Stimulated activated CD8-positive, alpha-beta memory T cell treated with anti-CD3 and anti-CD28 coated beads, Interleukin-7, amount 100 ng/mL, for 24 hours (primary cell): ENCODE measurements at places on chromosomes 4 and X.

DNA sequence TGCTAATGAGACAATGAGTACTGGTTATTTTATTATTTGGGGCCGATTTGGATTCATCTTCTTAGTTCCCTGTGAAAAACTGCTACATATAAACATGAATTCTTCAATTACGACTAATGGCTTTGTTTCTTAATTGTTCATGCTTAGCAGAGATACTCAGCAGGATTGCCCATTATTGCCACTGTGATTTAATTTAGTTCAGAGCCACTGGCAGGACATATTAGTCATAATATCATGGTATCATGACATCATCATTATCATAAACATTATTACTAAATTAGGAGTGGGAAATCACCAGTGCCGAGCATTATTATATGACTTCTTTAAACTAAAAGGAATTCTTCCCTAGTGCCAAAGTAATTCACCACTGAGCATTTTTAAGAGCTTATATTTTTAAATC lies 201.4 kb downstream of the SPOCK3 start:
- DNase-seq: no peak

- DNase-seq: no peak
Observed at GRCh38 chrX:112048707-112049106, 33.9 kb downstream of the TRPC5 start.

GRCh38 chrX:23494741-23495140 lies 160.1 kb downstream of the PTCHD1 start:
- no peak for DNase-seq

GRCh38 chrX:21715825-21716224 lies 42.1 kb downstream of the SMPX start:
- DNase-seq: no peak

- DNase-seq: no peak
Observed at GRCh38 chrX:72051589-72051988, 80.1 kb downstream of the RTL5 start.

GRCh38 chr4:99165978-99166377 lies 21.9 kb upstream of the ADH4 start:
- no peak for DNase-seq

- DNase-seq: no peak
Observed at GRCh38 chr4:21872101-21872500, 76.5 kb downstream of the KCNIP4 start.

- peak; percentile 58 for DNase-seq
Observed at GRCh38 chr4:80202190-80202711, 4.9 kb downstream of the PRDM8 start.

DNA sequence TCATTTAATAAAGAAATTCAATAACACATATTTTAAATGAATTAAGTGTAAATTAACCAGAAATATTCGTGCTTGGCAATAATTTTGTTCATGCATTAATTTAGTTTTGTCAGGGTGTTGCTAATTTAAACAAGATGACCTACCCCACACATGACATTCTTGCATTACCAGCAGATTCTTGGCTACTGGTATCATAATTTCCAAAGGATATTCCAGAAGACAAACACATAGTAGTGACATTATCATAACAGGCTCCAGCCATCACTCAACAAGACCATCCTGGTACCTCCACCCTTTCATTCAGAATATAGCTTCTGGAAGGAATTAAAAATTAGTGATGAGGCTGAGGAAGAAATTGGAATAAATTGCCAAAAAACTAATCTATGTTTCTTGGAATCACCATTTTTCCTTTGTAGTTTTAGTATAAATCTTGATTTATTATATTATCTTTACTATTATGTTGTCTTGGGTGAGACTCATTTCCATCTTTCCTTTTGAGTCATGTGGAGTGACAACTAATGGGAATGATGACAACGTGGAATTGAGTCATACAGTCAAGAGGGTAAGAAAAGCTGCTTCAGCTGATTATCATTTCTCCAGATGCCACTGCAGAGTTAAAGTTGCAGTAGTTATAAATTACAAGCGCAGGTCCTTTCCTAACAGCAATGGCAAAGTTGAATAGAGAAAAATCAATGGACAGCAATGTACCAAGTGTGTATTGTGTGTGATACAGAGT lies 30.9 kb upstream of the HHIP start:
- DNase-seq: no peak

GRCh38 chr4:123046096-123046495 lies 123.7 kb upstream of the NUDT6 start:
- no peak for DNase-seq

DNA sequence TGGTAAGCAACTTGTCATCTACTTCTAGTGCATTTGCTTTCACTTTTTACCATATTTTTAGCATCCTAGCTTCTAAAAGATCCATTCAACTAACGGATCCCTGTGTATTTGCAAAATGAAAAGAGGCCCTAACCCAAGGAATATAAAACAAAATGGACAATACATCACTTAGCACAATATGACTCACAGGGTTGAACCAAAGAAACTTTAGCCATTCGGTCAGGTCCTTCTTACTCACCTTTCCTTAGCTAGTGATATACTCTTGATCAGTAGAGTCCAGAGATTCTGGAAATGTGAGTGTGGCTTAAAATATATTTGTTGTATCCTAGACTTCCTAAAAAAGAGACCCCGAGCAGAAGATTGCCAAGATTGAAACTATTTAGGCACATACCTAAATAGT lies 19.5 kb downstream of the TMPRSS11E start:
- no peak for DNase-seq

- no peak for DNase-seq
Observed at GRCh38 chrX:31199056-31199839, 127.4 kb upstream of the FTHL17 start.

- DNase-seq: no peak
Observed at GRCh38 chr4:129231945-129232588, 136.1 kb downstream of the C4orf33 start.

DNA sequence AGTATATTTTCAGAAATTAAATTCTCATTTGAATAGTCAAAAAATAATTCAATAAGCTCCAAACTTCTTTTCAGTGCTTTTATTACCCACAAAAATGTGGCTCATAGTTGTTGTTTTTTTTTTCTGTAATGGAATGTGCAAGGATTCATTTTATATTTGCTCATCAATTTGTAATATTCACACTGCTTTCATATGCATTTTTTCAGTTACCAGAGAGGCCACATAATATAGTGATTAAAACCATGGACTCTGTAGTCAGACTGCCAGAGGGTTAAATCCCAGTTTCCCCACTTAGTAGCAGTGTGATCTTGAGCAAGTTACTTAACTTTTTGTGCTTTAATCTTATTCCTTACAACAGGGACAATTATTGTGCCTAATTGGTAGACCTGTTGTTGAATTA lies 64.5 kb downstream of the FAM9B start:
- no peak for DNase-seq

DNA sequence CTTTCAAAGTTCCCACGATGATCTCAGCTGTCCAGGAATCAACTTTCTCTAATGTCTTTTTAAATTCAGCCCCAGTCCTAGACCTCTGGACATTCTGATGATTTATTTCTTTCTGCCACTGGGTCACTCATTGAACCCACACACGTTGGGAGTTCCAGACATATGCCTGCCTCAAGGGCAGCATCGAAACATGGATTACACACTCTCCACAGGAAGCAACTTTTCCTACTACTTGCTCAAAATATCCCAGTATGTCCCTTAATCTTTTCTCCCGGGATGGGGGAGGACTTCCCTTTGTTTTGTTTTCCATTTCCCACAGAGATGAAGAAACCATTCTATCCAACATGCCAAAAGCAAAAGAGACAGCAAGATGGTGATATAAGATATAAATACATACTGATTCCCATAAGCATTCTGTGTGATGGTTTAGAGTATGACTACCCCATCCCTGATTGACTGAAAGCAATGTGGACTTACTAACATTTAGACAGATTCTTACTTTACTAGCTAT lies 79.8 kb upstream of the PPARGC1A start:
- DNase-seq: no peak

GRCh38 chrX:140822184-140822583 lies 112.6 kb downstream of the LINC00632 start:
- DNase-seq: no peak

DNA sequence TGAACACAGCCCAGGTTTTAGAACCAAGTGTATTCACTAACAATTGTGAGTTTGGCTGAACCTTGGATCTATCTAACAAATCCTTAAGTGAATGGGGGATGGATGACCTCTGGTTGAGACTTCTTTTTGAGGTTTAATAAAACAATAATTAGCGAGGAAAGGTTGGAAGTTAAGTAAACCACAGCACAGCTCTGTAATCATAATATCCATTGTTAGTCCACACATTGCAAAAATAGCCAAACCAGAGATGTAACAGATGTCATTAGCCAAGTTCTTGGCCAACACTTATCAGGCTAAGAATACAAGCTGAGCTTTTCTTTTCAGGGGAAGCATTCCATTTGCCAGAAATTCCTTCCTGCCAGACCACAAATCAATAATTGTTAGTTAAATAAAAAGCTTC lies 59.1 kb downstream of the FREM3 start:
- no peak for DNase-seq

GRCh38 chr4:48018112-48018511 lies 1.5 kb downstream of the NIPAL1 start:
- no peak for DNase-seq

GRCh38 chrX:110418316-110419235 lies 59.9 kb downstream of the RTL9 start:
- DNase-seq: no peak

DNA sequence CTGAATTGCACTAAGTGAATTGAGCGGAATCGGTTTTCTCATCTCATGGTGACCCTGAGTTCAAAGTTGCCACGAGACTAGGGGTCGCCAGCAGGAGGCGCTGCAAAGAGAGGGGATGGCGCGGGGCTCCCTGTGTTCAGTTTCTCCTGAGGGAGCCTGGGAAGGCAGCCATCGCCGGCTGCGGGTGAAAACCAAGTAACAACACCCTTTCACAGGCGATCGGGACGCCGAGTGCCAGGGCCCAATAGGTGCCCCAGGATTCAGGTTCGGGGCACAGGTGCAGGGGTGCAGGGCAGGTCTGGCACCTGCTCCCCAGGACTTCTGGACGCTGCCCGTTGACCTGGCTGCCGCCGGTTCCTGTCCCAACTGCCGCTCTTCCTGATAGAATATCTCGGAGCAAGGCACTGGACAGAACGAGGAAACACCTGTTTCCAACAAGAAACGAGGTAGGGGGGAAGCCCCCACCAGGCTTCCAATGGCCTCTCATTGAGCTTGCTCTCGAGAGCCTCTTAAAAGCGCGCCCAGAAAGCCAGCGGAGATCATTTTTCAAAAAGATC lies 1.1 kb upstream of the FGF16 start:
- no peak for DNase-seq

DNA sequence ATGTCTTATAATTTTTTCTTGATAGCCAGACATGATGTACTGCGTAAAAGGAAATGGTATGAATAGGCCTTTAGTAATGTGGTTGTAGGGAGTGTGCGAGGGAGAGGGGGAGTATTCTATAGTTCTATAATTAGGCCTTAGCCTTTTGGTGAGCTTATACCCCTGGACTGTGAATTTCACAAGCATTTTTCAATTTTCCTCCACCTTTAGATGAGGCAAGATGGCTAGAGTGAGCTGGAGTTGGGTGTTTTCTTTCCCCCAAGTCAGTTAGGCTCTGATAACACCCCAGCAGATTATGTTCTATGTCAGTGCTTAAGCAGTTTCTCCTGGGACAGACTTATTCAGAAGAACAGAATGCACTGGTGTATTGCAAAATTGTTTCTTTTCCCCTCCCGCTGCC lies 210.2 kb upstream of the NPY2R start:
- no peak for DNase-seq

GRCh38 chrX:102042372-102043325 lies 82.8 kb upstream of the TCEAL2 start:
- DNase-seq: no peak

- DNase-seq: no peak
Observed at GRCh38 chrX:133726642-133727041, 258.8 kb downstream of the GPC3 start.

DNA sequence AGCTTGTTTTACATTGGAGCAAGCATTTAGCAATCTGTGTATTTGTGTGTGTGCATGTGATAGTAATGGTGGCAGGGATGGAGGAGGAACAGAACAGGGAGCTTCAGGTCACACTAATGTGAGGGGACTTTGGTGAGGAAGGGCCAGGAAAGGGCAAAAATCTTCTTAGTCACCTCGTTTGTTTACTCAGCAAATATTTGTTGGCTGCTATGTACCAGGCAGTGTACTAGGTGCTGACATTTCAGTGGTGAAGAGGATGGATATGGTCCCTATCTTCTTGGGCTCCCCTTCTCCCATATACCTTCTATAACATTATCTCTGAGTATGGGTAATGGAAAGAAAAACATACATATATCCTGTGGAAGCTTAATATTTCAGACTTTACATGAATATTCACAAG lies 48.5 kb upstream of the HDAC8 start:
- DNase-seq: no peak

DNA sequence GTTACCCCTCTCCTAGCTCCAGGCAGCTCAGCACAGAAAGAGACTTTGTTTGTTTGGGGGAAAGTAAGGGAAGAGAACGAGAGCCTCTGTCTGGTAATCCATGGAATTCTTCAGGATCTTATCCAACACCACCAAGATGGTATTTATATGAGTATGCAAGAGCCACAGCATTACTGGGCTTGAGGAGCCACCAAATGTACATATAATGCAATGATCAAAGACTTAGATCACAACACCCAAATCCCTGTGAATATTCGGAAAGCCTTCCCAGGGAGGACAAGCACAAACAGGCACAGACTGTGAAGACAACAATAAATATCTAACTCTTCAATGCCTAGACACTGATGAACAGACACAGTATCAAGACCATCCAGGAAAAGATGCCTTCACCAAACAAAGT lies 116.6 kb downstream of the UPRT start:
- DNase-seq: no peak

- no peak for DNase-seq
Observed at GRCh38 chr4:72275381-72275780, 243.6 kb downstream of the NPFFR2 start.

DNA sequence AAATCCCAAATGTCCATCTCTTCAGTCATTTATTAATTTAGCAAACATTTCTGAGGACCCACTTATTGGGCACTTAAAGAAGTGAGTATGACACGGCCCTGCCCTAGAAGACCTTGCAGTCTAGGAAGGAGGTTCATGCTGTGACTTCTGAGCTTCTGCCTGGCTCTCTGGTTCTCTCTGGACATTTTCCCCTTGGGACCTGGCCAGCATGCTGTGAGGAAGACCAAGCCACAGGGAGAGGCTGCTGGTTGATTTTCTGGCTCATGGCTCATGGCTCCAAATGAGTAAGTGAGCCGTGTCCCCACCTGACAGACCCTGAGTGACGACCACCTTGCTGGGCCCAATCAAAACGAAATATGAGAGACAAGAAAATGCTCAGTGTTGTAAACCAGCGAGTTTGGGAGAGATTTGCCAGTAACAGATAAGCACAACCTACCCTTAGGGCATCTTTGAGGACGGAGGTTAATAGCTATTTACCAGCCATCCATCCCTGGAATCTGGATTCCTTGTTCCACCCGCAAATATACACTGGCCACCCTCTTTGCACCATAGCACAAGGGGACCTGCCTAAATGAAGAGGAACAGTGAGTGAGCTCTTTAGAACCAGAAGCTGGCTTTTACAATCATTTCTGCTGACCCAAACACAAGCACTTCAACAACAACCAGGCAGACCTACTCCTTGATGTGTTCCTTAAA lies 876 bp downstream of the MPP1 start:
- no peak for DNase-seq
